ENCODE measurements at places on chromosomes 4 and X. TPM values are rescaled to one million over a fixed set of nuclear protein-coding genes. Genes with fewer than 3 reads are reported as not detected.

DNA sequence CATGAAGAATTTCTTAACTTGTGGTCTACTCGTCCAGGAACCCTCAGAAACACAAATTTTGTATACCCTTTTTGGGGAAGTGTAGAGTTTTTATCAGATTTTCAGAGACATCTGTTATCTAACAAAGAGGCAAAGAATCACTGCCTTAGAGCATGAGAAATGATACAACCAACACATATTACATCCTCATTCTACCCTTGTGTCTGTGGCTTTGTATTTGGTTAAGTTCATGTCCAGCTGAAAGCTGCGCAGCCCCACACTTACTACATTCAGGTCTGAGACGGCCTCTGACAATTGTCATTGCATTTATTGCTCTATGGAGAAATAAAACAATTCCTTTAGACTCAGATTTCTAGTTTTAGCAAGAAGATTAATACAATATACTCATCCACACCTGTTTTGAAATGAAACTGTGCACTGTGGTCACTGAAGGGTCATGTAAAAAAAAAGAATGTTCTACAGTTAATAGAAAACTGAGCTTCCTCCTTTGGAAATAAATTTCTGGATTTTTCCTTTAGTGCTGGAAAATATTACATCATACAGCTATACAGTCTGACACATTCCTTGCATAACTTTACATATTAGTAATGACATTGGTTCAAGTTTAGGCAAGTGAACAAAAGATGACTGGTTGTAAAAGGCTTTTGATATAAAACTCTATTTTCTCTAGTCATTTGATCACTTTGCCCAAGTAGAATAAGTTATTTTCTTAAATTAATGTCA lies 39.8 kb downstream of the GLRB start:
- no peak for DNase-seq

GRCh38 chr4:24642981-24643547 lies 58.7 kb upstream of the DHX15 start:
- DNase-seq = no peak

DNA sequence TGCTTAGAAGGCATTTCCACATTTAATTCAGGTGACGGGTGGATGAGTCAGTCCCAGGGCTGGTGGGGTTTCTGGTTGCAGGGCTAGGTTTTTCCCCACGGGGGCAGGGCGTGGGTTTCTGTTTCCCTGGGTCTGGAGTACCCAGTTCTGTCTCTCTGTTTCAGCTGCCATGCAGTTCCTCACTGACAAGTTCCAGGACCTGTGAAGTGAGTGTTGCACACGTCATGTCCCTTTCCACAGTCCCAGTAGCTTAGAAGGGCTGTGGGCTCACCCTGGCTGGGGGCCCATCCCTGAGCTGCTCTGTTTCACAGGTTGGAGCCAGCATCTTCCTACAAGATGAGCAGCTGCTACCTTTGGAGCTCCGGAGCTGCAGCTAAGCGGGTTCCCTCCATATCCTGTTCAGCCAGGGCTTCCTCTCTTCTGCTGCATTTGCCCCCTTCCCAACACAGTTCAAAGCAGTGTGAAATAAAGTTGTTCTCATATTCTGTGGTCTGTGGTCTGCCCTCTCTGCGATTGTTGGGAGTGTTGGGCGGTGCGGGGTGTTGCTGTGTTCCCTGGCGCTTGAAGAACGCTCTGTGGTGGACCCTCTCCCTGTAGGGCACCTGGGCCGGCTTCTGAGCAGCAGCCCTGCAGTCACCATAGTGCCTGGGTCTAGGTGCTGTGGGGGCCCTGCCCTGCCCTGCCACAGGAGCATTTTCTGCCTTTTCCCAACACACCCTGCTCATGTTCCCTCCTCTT lies 3.9 kb downstream of the LOC101059915 start:
- DNase-seq = no peak

DNA sequence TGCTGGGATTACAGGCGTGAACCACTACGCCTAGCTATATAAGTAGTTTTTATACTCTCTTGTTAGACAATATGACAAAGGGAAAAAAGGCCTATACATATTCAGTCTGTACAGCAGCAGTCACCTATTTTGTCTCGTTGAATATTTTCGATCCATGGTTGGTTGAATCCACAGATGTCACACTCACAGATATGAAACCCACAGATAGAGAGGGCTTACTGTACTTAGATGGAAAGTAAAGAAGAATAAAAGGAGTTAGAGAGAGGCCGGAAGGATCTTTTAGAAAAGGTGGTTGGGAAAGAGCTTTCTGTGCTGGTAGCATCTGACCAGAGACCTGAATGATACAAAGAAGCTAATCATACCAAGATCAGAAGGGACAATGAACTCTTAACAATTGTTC lies 38.3 kb upstream of the SPINK2 start:
- DNase-seq = no peak

DNA sequence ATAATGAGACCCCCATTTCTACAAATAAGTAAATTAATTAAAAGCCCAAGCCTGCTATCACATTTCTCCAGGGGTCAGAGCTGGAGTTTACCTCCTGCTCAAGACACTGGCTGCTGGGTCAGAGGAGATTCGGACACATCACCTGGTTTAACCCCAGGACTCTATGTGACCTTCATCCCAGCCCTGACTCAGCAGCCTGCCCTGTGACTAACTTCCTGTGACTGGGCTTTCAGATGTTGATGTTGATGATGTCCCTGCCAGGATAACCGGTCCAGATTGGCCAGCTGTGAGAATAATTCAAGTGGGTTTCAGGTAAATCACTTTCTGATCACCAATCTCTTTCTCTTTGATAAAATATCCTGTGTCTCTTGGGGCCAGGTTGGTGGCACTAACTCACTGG lies 102.4 kb upstream of the MAML3 start:
- no peak for DNase-seq

DNA sequence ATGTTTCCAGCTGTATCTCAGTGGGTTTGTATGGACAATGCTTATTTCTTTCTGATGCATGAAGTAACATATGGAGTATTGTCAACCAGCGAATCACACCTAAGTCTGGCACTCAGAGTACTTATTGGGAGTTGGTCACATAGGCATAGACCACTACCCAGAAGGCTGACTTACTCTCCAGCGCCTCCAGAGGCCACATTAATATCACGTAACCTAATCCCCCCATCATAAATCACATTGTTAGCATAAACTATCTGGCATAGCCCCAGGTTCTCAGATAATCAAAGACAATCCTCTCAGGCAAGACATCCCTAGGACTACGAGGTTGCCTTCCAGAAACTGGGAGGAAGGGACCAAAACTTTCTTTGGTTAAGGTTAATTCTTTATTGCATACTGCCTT lies 560.5 kb upstream of the PABPC4L start:
- DNase-seq = no peak

Gene ELK1
- total RNA-seq = 31.8 TPM

Gene BEND4
- 14.1 TPM for total RNA-seq

Gene GSX2
- not detected for total RNA-seq

- DNase-seq = no peak
Observed at GRCh38 chrX:109753256-109753655, 20.2 kb upstream of the ACSL4 start.

Gene MAGEA1
- not detected for total RNA-seq

- no peak for DNase-seq
Observed at GRCh38 chr4:73308286-73308685, 49.7 kb upstream of the ANKRD17 start.

DNA sequence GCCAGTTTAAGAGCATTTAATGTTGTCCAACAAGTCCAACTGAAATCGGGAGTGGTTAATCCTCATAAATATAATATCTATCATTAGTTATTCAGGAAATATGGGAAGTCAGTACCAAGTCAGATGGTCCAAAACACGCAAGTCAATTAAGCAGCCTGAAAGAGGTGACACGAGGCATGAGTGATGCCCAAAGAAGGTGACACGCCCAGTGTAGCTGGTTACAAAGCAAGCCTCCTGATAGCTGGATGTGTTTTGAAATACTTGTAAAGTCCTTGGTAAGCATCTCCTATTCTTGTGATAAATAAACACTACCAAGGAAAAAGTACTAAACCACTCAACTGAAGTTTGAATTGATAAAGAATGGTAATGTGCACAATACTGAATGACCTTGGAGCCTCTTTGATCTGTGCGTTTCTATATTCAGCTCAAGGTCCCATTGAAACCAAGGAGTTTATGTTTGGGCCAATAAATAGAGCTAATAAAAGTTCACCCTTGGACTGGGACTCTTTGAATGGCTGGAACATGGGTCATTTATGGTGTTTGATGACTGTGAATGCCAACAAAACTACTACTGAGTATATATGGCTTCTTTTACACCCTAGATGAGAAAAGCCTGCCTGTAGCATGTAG lies 93.2 kb upstream of the KLF3 start:
- DNase-seq = no peak

DNA sequence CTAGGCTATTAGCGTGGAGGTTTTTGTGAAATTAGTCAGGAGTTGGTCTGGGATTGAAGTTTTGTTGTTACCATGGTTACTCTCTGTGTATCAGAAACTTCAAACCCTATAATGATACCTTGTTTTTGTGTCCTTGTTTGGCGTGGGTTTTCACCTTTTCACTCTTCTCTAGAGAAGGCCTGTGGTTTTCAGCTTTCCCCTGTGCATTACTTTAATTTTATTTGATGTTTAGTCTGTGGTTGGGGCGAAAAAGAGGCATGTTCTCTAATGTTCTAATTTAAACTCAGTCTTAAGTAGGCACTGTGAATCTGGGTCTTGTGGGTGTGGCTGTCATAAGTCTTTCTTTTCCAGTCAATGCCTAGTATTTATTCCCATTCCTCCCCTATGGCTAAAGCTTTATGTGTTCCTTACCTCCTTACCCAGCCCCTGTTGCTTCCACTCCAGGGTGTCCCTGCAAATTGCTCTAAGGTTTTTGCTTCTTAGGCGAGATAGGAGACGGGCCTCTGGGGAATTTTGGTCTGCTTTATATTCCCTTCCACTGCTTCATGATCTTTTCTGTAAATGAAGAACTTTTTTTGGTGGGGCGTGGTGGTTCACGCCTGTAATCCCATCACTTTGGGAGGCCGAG lies 326.3 kb upstream of the ZCCHC13 start:
- no peak for DNase-seq

DNA sequence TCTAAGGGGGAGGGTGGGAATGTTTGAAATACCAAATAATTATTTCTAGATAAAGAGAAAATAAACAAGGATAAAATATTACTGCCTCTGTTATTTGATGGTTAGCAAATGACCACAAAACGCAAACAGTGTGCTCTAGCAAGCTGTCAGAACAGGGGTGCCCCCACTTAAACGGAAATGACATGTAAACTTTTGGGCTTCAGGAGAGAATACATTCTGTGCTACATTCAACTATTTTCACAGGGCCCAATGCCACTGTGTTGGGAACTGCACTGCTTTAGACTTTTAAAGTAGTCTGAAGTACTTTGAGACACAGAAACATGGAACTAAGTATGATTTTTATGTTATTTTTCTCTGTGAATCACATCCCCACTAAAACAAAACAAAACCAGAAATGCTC lies 14.1 kb downstream of the CD40LG start:
- DNase-seq = no peak

DNA sequence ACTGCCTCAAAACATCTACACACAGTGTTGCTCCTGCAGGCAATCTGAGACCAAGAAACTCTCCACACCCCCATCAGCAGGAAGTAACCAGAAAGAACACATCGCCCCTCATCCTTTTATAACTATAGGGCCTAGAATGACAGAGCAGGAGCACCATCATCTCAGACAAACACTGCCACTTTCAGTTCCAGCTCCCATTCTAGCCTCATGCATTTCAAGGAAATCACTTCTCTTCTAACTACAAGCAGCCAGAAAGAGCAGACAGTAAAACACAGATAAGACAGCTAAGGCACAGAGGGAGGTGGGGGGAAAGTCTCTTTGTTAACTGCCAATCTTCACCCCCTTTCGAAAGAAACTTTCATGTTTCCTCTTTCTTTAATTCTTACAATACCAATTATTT lies 102.6 kb upstream of the TENT5D start:
- no peak for DNase-seq

DNA sequence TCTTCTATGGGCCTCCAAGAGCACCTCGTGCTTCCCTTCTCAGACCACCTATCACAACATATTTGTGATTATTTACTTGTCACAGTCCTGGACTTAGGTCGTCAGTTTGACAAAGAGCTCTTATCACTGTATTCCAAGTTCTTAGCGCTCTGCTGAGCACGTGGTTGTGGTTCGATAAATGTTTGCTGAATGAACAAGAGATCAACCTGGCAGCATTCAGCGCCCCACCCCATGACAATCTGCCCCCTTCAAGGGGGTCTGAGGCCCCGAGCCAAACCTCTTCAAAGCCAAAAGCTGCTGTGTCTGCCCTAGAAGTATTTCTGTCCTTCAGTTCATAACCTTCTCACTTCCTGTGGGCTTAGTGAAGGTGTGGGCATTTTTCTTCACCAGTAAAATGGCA lies 15.0 kb downstream of the RPS4X start:
- no peak for DNase-seq

Gene SPANXN3
- total RNA-seq = not detected

Gene ATP10D
- total RNA-seq = 26.2 TPM

GRCh38 chr4:148292686-148293085 lies 149.5 kb downstream of the NR3C2 start:
- DNase-seq = no peak

- DNase-seq = no peak
Observed at GRCh38 chr4:76087007-76087769, 12.7 kb downstream of the ART3 start.

- DNase-seq = no peak
Observed at GRCh38 chr4:43251841-43252240, 359.3 kb downstream of the GRXCR1 start.

DNA sequence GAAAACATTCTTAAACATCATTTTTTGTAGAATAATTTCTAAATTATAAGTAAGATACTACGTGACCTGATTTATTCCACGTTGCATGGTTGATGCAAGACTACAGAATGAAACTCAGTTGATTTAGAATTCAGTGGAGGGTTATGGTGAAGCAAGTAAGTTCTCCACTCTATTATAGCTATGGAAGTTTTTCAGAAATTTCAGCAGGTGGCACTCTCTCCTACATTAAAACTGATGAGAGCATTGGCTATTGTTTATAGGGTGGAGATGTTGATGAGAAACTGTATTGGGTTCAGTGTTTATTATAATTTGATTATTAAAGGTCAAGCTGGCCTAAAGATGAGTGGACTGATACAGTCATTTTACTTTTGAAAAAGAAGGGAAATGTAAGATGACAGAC lies 88.0 kb downstream of the FNIP2 start:
- DNase-seq = no peak

GRCh38 chr4:169404960-169405359 lies 134.2 kb upstream of the SH3RF1 start:
- DNase-seq = no peak

Gene GASK1B
- total RNA-seq = not detected

DNA sequence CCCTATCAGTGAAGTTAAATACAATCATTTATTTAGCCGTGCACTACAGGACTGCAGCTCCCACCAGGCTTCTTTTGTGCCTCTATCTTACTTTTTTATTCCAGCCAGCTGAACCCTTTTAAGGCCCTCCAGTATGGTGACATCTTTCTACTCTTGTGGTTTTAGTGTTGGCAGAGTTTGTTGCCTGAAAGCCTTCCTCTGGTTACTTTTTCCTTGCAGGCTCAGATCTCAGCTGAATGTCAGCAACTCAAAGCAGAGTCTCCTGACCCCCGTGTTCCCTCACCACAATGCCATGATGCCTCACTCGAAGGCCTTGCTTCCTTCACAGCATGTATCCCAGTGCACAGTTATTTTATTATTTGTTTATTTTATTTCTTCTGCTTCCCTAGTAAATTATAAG lies 818.9 kb upstream of the LCORL start:
- no peak for DNase-seq

- DNase-seq = no peak
Observed at GRCh38 chrX:28880136-28880535, 292.9 kb downstream of the IL1RAPL1 start.

- no peak for DNase-seq
Observed at GRCh38 chrX:45830343-45830742, 629.7 kb upstream of the DIPK2B start.

- DNase-seq = no peak
Observed at GRCh38 chr4:153533387-153533786, 67.2 kb downstream of the TMEM131L start.

Gene DCAF4L1
- total RNA-seq = 0.22 TPM

All from activated B cell treated with CpG ODN at 0.5 μM for 24 hours (primary cell).